Lower leg skin (tissue), 4 donors: ENCODE measurements at places on chromosomes 1 and 21.

DNA sequence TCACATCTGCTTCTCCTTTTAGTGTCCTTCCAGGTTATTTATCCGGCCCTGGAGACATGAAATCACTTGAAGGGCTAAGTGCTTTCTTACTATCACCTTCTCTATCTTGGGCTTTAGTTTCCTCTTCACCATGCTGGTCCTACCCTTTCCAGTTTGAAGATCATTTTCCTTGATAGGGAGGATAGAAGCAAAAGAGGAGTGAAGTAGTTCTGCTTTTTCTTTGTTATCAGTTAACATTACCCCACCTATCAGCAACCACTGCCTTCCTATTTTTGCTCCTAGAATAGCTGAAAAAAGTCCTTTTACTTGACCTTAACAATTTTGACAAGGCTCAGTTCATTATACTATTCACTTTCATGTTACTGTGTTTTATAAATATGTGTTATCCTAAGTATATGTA lies 19.4 kb downstream of the RGL1 start:
- DNase-seq: no peak

DNA sequence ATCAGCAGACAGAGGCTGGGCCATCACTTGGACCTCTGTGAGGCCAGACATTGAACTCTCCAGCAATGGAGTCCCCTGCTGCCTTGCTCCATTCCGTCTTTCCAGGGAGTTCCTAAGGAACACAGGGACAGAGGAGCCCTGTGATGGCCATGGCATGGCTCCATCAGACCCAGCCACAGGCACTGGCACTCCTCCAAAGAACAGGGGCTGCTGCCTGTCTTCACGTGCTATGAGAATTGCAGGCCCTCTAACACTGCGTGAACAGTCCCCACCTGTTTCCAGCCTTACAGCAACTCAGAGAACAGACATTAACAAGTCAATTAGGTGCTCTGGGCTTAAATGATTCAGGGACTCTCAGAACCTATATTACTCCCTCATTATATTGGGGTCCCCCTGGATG lies 140.8 kb downstream of the ASTN1 start:
- no peak for DNase-seq

- DNase-seq: no peak
Measured at GRCh38 chr1:223343692-223344091, 20.3 kb downstream of the SUSD4 start.

- DNase-seq: no peak
Measured at GRCh38 chr1:82162486-82163420, 362.0 kb downstream of the ADGRL2 start.

- no peak for DNase-seq
Measured at GRCh38 chr1:158830904-158831507, at the start of gene MNDA. TSS of gene MNDA (plus strand) at chr1:158831351. CDS start at chr1:158842154, 10,803 bp downstream.

- no peak for DNase-seq
Measured at GRCh38 chr1:51952638-51953037, 37.9 kb downstream of the RAB3B start.

GRCh38 chr1:241536304-241536703 lies 4.1 kb downstream of the KMO start:
- no peak for DNase-seq

GRCh38 chr1:24252185-24252780 lies 65.2 kb upstream of the IFNLR1 start:
- peak; percentile 25 for DNase-seq

DNA sequence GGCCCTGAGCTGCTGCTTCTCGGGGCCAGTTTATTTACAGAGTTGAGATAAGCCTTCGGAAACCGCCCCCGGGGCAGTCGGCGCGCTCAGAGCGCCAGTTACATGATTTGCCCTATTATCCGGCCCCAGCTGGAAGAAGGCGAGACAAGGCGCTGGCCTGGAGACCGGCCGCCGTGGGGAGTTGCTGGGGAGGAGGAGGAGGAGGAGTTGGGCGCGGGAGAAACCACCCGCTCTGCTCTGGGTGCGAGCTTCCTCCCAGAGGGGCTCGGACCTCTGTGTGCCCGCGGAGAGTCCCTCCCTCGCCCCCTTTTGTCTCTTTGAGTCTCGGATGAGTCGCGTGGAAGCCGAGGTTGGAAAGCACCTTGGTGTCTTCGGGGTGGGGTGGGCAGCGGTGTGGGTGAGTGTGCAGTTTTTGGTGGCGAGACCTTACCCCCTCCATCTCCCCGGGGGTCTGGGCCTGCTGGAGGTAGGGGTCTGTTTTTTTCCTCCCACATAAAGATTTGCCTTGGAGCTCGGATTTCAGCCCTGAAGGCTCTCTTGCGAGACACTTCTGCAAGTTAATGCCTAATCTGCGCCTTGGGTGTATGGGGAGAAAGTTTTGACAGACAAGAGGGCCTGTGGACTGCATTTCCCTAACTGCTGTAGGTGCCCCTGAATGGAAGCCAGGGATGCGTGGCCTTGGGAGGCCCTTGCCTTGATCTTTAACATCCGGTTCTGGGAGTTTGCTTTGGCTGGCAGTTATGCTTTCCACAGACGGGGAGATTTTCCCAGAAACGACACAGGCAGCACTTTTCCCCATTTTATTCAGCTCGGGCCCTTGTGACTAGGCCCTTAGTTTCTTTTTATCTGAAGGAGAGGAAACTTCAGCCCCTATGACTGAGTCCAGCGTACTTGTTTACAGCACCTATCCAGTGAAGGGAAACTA lies 80.0 kb downstream of the NDUFS5 start:
- no peak for DNase-seq

DNA sequence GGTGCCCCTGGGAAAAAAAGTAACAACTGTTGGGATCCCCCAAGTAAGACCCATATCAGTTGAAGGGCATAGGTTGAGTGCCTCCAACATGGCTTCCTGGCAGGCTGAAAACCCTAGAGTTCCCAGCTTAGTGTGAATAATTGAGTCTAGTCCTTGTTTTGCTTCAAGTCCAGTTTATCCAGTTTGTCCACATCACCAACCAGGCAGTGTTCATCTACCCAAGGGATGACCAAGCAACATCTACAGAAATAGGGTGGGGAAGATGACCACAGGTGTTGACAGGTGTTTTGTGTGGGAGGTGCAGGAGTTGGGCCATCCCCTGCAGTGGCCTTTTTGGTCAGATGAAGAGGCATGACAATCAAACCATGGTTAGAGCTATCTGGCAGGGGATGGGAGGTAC lies 54.3 kb upstream of the ERO1B start:
- DNase-seq: no peak

GRCh38 chr21:30726726-30727125 lies 8.1 kb upstream of the KRTAP21-3 start:
- DNase-seq: no peak

DNA sequence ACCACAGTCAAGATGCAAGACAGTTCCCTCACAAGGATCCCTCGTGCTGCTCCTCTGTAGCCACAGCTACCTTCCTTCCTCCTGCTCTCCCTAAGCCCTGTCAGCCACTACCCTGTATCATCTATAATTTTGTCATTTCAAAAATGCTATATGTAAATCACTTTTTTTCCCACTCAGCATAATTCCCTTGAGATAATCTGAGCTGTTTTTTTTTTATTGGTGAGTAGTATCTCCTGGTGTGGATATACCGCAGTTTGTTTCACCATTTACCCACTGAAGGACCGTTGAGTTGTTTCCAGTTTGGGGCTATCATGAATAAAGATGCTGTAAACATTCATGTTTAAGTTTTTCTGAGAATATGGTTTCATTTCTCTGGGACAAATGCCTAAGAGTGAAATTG lies 88.2 kb downstream of the HUNK start:
- DNase-seq: no peak

- peak; percentile 48 for DNase-seq
Measured at GRCh38 chr1:44672254-44672955, 1.9 kb downstream of the TMEM53 start.
